ENCODE measurements at places on chromosomes 11 and 22.

GRCh38 chr22:46966495-46966845 is 204.0 kb downstream of the TBC1D22A start:
- DNase-seq: no peak

- DNase-seq: no peak
Observed at GRCh38 chr11:11584937-11585336, 36.9 kb downstream of the GALNT18 start.

GRCh38 chr22:49795521-49795920 is 32.2 kb downstream of the BRD1 start:
- DNase-seq: no peak

DNA sequence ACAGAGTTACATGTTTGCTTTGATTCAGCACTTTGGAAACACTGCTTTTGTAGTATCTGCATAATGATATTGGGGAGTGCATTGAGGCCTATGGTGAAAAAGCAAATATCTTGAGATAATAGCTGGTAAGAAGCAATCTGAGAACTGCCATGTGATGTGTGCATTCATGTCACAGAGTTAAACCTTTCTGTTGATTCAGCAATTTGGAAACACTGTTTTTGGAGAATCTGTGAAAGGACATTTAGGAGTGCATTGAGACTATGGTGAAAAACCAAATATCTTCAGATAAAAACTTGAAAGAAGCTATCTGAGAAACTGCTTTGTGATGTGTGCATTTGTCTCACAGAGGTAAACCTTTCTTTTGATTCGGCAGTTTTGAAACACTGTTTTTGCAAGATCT is 346.8 kb downstream of the OR4C45 start:
- no peak for DNase-seq

GRCh38 chr22:48622891-48623545 is 1204.7 kb downstream of the BRD1 start:
- no peak for DNase-seq

GRCh38 chr11:132942611-132943356 is 589.5 kb downstream of the OPCML start:
- DNase-seq: no peak

GRCh38 chr11:112732031-112732430 is 229.2 kb upstream of the NCAM1 start:
- no peak for DNase-seq

GRCh38 chr22:29755889-29756288 is 10.9 kb downstream of the ZMAT5 start:
- DNase-seq: no peak

- DNase-seq: no peak
Observed at GRCh38 chr11:69475141-69475865, 6.2 kb upstream of the LINC01488 start.

DNA sequence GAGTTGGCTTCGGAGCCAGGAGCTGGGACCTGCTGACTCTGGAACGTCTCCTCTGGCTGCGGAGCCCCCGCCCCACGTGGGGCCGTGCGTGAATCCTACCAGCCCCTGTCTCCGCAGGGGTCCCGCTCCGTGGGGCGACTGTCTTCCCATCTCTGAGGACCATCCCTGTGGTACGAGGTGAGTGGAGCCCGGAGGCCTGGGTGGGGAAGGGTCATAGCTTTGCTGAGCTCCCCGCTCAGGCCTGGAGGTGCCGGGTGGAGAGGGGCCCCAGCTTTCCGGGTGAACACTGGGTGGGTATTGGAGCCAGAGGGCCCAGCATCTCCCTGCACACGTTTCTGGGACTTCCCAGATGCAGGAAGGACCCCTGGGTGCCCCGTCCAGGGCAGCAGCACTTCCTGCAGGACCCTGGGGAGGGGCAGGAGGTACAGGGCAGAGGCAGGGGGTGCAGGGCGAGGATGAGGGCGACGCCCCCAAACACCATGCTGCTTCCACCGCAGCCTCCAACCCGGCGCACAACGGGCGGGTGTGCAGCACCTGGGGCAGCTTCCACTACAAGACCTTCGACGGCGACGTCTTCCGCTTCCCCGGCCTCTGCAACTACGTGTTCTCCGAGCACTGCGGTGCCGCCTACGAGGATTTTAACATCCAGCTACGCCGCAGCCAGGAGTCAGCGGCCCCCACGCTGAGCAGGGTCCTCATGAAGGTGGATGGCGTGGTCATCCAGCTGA is 3.8 kb downstream of the MUC5AC start:
- DNase-seq: no peak

- peak; percentile 10 for DNase-seq
Observed at GRCh38 chr11:47797633-47798032, 30.5 kb upstream of the FNBP4 start.

DNA sequence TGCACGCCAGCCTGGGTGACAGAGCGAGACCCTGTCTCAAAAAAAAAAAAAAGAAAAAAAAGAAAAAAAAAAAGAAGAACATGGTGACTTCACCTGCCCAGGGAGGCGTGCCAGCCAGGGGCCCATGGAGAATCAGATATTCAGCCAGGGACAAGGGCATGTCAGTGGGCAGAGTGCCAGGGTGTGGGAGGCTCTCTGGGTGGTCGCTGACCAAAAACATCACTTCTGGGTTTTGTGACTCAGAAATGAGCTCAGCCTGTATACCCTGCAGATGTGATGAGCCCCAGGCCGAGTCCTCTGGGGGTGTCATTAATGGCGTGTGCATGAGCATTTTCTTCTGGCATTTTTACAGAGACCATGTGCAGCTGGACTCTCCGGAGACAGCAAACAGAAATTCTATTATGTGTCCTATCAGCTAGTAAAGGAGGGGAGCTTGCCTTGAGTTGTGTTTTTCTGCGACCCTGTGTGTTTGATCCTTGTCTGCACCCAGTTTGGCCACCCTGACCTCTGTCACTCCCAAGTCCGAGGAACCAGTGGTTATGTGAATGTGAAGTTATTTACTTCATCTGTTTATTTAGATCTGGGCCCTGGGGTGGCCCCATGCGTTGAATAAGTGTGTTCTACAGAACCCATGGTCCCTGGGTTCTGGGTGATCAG is 53.6 kb downstream of the BCR start:
- peak; percentile 81 for DNase-seq

- DNase-seq: no peak
Observed at GRCh38 chr11:111812211-111812610, 46.0 kb upstream of the PPP2R1B start.

DNA sequence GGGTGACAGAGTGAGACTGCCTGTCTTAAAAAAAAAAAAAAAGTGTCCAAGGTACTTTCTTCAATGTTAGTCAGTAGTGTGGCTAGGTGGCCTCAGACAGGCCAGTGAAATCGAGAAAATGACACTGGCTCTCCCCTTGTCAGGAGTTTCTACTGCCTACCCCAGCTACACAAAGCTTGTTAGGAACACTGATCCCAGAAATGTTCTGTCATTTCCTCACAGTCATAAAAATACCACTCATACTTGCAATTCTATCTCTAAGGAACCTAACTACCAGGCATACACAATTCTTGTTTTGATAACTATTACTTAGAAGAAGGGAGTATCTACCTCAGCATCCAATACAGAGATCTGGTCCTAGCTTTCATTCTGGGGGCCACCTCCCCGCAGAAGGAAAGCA is 31.3 kb downstream of the ATP6V1E1 start:
- DNase-seq: no peak

DNA sequence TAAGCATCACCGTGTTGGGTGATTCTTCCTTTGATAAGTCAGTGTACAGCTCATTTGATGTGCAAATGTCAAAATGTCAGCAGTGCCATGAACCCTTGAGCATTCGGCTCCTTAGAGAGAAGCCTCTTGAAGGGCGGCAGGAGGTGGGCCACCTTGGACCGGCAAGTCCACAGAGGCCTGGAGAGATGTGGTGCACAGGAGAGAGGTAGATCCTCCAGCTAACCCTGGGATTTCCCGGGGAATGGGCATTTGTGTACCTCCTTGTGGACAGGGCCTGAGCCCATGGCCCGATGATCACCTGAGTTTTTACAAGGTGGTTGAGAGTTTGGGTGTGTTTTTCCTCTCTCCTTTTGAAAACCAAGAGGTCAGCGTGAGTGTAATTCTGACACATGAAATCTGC is 133.2 kb upstream of the RCN1 start:
- no peak for DNase-seq

DNA sequence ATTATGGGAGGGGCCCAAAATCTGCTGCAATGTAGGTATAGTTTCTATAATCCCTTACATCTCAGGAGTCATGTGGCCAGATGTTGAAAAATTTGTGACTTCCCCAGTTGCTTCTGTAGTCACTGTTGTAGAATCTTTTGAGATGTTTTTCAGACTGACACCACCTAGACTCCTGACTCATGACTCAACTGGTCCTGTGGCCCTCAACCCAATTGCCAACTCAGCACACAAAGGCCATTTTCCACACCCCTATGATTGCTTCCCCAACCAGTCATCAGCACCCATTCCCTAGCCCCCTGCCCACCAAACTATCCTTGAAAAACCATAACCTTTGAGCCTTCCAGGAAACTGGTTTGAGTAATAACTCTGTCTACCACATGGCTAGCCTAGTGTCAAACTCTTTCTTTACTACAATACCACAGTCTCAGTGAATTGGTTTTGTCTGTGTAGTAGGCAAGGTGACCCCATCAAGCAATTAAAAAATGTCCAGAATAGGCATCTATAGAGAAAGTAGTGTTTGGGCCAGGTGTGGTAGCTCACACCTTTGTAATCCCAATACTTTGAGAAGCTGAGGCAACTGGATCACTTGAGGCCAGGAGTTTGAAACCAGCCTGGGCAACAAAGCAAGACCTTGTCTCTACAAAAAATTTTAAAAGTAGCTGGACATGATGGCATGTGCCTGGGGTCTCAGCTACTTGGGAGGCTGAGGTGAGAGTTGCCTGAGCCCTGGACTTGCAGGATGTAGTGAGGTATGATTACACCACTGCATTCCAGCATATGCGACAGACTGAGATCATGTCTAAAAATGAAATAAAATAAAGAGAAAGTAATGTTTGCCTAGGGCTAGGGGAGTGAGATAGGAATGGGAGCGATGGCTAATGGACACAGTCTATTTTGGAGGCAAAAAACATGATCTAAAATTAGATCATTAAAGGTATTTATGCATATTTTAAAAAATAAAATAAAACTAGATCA is 24.1 kb upstream of the FEZ1 start:
- DNase-seq: no peak

- DNase-seq: no peak
Observed at GRCh38 chr11:119888119-119888518, 159.1 kb upstream of the NECTIN1 start.

DNA sequence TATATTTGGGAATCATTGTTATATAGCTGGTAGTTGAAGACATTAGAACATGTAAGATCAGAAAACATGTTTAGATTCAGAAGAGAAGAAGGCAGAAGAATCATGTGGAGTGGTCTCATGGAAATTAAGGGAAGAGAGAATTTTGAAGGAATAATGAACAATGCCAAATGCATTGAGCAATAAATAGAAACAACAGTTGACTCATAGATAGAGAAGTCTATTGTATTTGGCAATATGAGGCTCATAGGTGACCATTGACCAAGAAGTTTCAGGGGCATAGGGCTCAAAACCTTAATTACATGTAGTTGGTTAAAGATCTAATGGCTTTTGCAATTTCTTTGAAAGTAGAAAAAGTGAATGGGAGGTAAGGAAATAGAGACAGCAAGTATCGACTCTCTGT is 123.9 kb downstream of the PAX6 start:
- no peak for DNase-seq

DNA sequence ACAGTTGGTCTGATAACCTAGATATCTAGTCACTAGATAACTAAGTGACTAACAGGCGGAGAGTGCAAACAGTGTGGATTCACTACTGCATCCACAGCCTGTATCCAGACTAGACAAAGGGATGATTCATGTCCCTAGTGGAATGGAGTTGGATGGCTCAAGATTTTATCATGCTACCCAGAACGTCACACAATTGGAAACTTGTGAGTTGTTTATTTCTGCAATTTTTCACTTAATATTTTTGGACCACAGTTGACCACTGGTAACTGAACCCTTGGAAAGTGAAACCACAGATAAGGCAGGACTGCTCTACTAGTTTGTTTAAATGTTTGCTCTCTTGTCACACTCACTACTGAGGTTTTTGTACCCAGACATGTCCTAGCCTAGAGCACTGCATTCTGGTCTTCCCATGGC is 76.0 kb downstream of the UBASH3B start:
- no peak for DNase-seq

DNA sequence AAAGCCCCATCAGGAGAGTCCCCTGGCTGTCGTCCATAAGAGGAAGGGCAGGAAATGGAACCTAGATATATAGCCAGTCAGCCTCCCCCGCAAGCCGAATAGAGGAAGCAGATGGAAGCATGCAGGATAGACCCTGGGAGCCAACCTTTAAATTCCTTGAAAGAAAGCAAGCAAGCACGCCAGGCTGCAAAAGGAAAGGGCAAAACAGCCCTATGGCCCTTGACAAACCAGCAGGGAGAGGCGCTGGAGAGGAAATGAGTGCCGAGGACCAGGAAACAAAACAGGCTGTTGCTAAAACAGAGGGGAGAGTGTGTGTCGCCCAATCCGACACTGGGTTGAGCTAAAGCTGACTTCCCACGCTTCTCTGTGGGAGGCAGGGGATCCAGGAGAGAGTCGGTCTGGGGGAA is 203.5 kb upstream of the MTNR1B start:
- DNase-seq: no peak

GRCh38 chr22:29587938-29588699 is 7.2 kb upstream of the NIPSNAP1 start:
- no peak for DNase-seq

DNA sequence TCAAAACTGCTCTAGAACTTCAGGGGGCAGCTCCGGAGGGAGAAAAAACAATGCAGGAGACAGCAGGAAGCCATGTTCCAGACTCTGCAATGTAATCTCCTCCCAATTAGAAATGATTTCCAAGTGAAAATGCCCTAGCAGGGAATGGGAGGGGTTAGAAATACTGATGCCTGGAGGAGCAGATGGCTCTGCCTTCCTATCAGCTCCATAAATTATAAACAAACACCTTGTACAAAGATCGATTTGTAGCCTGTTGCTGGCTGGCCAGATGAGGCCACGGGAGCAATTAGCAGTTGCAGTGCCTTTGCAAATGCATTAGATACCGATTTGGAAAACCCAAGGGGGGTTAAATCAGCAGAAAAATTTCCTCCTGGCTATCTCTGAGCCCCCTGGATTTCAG is 46.6 kb upstream of the CHRM4 start:
- DNase-seq: no peak

DNA sequence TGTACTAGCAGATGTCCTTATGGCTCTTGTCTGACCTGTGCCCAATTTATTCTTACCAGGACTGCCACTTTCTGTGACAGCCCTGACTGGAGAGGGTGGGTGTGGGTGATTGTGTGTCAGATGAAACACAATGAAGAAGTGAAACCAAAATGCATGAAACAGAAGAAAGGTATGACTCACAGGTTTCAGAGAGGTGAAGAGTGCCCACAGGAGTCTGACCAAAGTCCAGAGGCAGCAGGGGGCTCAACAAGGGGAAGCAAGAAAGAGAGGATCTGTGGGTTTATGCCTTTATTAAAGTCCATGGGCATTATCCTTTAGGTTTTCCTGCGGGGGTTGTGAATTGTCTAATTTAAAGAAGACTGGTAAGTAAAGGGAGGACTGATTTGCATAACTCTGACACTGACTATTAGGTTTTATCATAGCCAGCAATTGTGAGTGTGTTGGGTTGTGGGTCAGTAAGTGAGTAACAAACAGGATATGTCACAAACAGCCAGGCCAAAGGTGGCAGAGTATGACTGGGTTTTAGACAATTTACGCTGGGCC is 3.9 kb upstream of the OR4C6 start:
- DNase-seq: no peak

GRCh38 chr11:7021318-7021717 is 1.0 kb downstream of the NLRP14 start:
- DNase-seq: no peak

GRCh38 chr11:122749005-122749687 is 89.2 kb upstream of the CRTAM start:
- peak; percentile 63 for DNase-seq
